ENCODE measurements at places on chromosomes 13 and 19.

GRCh38 chr19:34831714-34832113, 58.7 kb upstream of the ZNF599 start:
- no peak for DNase-seq

- DNase-seq, result no peak
Measured at GRCh38 chr13:80447747-80448146, 106.8 kb upstream of the SPRY2 start.

GRCh38 chr13:72726726-72727416, 558 bp downstream of the MZT1 start:
- DNase-seq, result peak; percentile 8

DNA sequence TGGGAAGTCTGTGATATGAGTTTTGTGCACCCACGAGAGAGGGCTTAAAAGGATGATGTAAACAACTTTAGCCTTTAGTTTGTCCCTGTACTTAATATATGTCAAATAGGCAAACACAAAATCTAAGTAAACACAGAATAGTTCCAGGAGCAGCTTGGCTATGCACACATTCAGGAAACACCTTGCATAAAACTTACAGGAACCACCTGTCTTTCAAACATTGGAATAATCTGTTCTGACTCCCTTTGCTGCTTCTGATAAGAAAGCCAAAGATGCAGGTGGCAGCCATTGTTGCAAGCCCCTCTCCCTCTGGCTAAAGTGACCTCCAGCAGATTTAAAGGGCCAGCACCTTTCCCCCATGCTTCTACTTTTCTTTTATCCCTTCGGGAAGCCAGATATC, 4.7 kb downstream of the EEF1AKMT1 start:
- DNase-seq, result no peak

GRCh38 chr13:28744091-28744536, 25.3 kb upstream of the SLC46A3 start:
- DNase-seq, result peak; percentile 68

Measured in fibroblast of skin of right biceps (primary cell).